Esophagus mucosa (tissue), 1 donor: ENCODE measurements at places on chromosomes 16 and 17. TPM values are rescaled to one million over a fixed set of nuclear protein-coding genes. Genes with fewer than 3 reads are reported as not detected.

DNA sequence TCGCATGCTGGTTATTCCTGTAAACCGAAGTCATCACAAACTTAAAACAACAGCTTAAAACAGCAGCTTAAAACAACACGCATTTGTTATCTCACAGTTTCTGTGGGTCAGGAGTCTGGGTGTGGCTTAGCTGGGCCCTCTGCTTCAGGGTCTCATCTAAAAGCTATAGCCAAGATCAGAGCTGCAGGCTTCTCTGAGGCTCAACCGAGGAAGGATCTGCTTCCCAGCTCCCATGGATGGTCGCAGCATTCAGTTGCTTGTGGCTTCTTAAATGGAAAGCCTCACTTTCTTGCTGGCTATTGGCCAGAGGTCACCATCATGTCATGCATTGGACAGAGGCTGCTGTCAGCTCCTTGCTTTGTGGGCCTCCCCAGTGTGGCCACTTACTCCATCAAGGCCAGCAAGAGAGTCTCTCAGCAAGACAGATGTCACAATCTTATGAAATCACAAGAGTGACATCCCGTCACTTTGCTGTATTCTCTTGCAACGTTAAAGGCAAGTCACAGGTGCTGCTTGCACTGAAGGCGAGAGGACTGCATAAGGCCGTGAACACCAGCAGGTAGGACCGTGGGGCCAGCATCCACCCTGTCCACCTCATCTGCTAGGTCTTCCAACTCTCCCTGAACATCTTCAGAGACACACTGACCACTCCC lies 117.9 kb upstream of the TNRC6C start:
- no peak for ATAC-seq

DNA sequence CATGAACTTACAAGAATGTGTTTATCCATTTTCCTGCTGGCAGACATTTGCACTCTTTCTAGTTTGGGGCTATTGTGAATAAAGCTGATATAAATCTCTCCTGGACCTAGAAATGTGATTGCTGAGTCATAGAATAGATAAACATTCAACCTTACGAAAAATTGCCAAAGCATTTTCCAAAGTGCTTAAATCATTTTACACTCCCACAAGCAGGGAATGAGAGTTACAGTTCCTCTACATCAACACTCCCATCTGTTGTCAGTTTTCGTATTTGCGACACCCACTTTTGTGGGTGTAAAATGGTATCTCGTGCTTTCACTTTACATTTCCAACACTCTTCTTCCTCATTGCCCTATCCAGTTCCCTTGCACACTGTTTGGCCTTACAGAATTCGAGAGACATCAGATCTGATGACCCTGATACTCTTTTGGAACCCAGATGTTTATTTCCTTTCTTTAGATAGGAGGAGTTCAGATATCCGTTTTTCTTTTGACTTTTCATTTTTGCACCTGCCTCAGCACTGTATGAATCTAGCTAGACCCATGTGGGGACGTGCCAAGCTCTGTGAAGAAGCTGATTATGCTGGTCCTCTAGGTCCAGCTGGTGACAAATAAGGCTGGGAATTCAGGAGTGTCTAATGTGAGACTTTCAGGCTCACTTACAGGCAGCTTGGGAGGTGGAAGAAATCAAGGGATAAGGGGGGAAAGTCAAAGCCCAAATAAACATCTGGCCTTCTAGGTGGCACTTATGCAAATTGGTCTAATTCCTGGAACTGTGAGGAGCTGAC lies 14.0 kb downstream of the SOX9 start:
- ATAC-seq: no peak

GRCh38 chr16:78879011-78879410 lies 721.5 kb downstream of the MAF start:
- no peak for ATAC-seq

- ATAC-seq: no peak
Observed at GRCh38 chr17:50206604-50207293, 5.3 kb upstream of the COL1A1 start.

GRCh38 chr17:48748718-48749566 lies 20.4 kb upstream of the HOXB13 start:
- ATAC-seq: no peak

DNA sequence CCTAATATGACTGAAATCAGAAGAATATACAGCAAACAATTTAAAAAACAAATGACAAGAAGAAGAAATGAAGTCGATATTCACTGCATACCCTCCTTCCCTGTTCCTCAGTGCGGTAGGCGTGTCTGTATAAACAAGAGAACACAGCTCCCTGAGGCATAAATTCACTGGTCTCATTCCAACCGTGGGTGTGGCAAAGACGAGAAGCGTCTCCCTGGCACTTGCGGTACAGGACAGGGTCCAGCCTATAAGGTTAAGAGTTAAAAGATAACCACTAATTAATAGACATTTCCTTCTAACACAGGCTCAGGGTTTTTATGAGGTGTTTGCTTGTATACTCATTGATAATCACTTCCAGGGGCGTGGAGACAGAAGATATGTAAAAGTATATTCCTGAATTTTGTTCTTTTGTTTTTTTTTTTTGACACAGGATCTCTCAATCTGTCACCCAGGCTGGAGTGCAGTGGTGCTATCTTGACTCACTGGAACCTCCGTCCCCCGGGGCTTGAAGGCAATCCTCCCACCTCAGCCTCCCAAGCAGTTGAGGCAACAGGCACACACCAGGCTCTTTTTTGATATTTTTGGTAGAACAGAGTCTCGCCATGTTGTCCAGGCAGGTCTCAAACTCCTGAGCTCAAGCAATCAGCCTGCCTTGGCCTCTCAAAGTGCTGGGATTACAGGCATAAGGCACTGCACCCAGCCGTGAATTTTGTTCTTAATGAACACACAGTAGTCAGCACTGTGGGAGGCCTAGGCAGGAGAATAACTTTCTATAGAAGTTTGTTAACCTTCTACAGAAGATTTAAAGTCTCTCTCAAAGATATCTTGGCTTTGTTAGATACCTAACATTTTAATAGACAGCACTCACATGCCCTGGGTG lies 59.1 kb upstream of the CLEC18B start:
- peak; percentile 84 for ATAC-seq

DNA sequence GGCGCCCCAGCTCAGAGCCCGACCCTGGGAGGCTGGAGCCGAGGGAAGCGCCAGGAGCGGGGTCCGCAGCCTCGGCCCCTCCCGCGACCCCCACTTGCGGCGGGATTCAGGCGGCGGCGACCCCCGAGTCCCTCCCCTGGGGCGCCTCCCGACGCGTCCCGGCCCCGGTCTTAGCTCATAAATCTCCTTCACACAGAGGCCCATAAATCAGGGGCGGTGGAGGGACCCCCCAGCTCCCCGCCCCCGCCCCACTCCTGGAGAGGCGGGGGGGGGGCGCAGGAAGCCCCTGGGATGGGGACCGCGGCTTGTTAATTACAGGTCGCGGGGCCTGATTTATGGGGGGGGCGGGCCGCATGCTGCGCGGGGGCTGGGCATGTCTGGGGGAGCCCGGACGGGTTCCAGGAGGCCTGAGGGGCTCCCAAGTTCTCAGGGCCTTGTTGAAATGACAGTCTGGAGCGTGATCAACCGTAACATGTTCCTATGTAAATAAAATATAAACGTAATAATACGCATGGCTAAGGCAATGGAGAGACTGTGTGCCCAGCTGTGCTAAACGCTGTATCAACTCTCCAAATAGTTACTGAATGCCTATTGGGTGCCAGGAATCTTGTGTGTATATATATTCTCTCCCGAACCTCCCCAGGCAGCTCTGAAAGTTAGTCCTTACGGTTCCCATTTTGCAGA lies 10.0 kb upstream of the BHLHA9 start:
- no peak for ATAC-seq

GRCh38 chr16:57950382-57950781 lies 20.5 kb downstream of the CNGB1 start:
- no peak for ATAC-seq

DNA sequence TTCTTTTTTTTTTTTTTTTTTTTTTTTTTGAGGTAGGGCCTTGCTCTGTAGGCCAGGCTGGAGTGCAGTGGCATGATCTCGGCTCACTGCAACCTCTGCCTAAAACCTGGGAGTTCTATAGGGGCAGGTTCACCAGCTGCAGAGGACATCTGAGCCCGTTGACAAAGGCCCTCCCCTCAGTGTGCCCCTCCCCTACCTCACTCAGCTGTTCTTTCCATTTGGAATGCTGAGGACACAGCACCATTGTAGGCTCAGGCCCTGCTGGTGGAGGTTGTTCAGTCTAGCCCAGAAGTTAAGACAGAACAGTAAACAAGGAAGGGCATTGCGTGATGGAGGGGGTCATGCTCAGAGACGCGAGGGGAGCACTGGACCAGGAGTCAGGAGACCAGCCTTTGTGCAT lies 21.8 kb upstream of the KIF19 start:
- ATAC-seq: no peak

SHMT1 gene
- total RNA-seq: 67.1 TPM
